ENCODE measurements at places on chromosomes 5 and 9.
A peak's percentile ranks its signal among the peaks of the same experiment; 100 is the strongest.

DNA sequence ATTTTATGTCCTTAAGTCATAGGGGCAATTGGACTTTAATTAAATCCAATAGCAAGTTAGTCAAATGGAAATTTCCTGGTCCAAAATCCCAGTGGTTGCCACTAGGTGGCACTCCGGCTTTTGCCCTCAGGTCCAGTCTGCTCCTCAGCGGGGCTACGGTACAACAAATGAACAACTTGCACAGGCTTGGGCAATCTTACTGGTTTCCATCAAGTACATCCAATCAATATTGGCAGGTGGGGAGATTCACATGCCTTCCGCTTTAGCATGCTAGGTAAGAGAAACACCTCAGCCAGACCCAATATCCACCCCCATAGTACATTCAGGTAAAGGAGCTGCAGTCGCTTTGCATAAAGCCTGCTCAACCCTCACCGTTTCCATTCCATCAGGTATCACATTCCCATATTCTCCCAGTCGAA is 6.3 kb upstream of the MXD3 start:
- DNase-seq: peak; percentile 78

DNA sequence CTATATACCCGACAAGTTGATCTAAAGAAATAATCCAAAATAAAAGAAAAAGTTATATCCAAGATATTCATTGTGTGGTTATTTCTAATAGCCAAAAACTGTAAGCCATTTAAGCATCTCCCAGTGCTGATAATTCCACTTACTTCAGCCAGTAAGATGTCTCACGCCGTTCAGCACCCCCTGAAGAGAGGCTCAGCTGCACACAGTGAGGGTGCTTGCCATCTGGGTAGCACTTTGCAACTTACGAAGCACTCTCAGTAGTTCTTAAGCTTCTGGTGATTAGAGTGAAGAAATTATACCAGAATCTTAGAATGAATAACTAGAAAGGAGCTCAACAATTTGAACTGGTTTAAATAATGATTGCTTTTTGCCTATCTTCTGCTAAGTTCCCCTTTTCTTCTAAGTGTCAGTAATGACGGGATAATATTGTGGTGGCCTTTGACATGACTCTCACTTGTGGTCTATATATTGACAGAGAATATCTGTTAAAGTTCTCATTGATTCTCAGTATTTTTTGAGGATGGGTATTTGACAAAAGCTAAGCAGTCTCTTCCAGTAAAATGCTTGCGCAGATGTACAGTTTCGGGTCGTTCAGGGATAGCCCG is 26.2 kb upstream of the LTC4S start:
- DNase-seq: no peak

DNA sequence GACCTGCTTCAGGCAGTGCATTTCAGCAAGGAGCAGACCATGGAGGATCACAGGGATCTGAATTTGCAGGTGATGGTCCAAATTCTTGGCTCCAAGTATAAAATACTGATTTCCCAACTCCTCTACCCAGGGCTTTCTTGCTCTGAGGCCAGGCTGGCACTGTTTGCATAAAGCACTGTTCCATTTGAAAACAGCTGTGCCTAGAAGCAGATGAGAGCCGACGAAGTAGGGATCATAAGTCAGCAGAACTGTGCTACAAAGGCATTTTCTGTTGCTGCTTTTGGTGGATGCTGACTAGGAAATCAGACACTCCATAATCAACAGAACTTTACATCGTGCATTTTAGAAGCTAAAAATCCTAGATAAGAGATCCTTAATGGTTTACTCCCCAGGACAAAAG is 126.4 kb downstream of the MAT2B start:
- DNase-seq: no peak

GRCh38 chr9:27371382-27371781 is 74.4 kb upstream of the EQTN start:
- no peak for DNase-seq

DNA sequence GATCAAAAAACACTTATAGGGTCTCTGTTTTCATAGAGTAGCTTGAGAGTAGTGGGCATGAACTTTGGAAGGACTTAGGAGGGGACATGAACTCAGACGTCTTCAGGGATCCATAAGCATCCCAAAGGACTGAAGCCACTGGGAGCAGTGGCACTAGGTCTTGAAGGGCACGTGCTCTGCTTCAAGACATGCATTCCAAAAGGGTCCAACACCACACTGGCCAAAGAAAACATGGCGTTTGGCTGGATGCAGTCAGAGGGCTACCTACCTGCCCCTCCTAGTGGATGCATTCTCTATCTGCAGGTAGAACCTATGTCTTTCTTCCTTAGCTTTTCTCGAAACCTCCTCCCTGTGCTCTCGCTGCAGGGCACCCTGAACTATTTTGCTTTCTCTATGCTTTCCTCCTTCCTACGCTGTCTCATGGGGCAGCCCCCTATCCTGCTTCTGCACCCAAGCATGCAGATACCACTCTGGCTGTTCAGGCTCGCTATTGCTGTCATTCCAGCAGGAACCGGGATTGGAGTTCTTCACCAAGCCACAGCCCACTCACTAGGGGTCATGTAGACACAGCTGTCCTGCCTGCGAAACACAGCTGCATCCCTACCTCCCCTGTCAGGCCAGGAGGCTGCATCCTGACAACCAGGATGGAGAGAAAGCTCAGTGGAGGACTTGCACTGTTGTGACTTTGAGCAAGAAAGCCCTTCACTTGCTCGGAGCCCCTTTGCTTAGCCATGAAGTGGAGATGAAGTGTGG is 11.9 kb downstream of the FAM240B start:
- DNase-seq: no peak

DNA sequence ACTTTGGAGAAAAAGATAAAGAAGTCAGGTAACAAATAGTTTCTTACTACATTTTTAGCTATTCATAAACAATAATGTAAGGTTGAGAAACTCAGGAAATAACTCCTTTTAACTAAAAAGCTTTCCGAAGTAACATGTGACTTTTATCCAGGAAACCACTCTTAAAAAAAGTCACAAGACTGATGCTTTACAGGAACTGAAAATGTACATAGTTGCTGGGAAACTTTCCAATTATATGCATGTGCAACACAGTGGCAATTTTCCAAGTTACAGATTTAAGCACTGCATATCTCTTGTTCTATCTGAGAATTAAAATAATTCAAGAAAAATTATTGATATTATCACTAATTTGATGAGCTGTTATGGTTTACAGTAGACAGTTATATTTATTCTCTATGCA is 105.2 kb downstream of the CDH10 start:
- no peak for DNase-seq

DNA sequence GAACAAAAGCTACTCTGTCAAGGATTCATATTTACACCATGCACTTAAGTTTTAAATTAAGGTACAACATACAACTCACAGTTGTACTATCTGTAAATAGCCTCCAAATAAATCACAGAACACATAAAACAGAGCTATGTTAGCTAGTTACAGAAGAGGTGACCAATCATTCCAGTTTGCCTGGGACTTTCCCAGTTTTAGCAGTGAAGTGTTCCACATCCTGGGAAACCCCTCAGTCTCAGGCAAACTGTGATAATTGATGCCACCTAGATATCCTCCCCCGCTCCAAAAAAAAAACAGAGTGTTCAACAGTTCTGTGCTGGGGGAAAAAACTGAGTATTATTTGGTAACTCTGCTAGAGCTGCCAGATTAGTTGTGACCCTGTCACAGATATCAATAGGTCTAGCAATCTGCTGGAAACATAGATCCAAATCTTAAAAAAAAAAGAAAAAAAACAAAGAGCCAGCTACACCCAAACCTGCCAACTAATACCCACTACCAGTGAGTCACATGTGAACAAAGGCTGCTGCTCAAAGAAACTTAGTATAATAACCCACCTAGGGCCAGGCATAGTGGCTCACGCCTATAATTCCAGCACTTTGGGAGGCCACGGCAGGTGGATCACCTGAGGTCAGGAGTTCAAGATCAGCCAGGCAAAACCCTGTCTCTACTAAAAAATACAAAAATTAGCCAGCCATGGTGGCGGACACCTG is 5.7 kb downstream of the TBCA start:
- DNase-seq: no peak

GRCh38 chr9:108654566-108654965 is 201.2 kb downstream of the ACTL7B start:
- no peak for DNase-seq

GRCh38 chr5:79857714-79858409 is 133.2 kb downstream of the MTX3 start:
- peak; percentile 81 for DNase-seq

DNA sequence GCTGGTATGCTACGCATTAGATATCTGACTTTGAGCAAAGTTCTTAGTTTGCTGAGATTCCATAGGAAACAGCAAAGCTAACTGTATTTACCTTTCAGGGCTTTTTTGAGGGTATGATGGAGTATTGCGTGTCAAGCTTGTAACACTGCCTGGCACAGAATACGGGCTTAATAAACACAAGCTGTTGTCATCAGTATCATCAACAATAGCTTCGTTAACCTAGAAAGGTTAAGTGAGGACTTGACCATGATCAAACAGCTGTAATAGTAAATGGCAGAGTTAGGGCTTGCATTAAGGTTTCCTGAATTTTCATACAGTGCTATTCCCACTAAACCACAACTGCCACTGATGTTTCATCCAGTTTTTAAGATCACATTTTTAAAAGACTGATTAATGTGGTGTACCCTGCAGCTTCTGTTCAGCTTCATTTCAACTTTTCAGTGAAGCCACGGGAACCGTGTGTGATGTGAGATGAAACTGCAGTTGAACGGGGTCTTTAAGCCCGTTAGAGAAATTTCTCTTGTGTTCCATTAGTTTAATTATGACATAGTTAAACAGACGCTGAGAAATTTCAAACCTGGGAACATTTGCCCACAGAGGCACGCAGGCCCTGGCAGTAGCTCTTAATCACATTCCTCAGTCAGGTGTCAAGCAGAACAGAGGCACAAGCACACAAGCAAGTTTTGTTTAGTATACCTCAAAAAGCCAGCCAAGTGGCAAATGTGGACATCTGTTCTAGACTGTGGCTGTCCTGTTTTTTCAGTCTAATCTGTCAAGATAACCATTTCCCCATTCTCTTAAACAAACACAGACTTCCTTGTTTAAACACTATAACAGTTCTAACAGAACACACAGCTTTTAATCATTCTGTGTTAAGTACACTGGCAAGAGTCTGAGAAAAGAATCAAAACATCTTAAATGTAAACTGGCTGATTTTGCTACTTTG is 147.1 kb downstream of the ZNF608 start:
- no peak for DNase-seq

DNA sequence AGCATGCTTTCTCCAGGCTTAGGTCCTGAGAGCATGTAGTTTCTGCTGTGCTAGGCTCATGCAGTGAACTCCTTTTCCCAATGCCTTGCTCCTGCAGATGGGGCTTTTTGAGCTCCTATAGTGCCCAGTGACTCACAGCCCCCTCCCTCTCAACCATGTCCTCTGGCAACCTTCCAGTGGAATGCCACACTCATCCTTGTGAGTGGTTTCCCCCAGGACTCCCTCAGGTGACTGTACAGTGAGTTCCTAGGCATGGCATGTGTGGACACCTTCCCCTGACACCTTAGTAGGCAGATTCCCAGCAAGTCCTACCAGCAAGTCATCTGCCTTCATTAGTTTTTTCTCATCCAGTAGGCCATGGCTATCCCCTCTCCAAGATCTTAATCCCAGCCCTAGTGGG is 72.4 kb upstream of the CXCL14 start:
- no peak for DNase-seq

GRCh38 chr5:9160747-9161146 is 385.1 kb downstream of the SEMA5A start:
- DNase-seq: no peak

- DNase-seq: no peak
Observed at GRCh38 chr5:1755321-1755949, 44.2 kb downstream of the MRPL36 start.

- DNase-seq: no peak
Observed at GRCh38 chr9:36530224-36530623, 42.5 kb upstream of the MELK start.

GRCh38 chr5:172637110-172637580 is 3.9 kb upstream of the NEURL1B start:
- DNase-seq: no peak

GRCh38 chr9:93431539-93432105 is 19.9 kb upstream of the FAM120A start:
- peak; percentile 19 for DNase-seq

- no peak for DNase-seq
Observed at GRCh38 chr9:104765138-104765537, 1.2 kb downstream of the NIPSNAP3B start.

DNA sequence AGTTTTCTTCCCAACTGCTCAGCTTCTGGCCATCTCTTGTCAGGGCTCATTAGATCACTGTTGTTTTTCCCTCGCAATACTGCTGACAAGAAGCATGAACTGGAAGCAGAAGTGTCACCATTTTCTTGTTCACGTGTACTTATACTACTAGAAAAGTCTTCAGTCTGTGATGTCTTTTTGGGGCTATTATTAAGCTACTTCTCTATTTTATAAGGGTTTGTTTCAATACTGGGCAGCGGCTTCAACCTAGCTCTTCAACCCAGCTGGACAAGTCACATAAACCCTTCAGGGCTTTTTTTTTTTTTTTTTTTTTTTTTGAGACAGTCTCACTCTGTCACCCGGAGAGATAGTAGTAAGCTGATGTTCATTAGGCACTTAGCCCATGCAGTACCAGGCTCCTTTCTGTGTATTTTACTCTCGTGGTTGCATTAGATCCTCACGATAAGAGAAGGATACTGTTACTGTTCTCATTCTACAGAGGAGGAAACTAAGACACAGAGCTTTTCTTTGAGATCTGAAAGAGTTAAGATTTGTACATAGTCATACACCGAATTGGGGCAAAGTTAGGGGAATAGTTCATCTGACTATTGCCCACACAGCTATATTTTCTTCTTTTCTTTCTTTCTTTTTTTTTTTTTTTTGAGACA is 20.5 kb downstream of the RAPGEF1 start:
- no peak for DNase-seq

- DNase-seq: no peak
Observed at GRCh38 chr5:134227259-134227658, 1.4 kb upstream of the PPP2CA start.

DNA sequence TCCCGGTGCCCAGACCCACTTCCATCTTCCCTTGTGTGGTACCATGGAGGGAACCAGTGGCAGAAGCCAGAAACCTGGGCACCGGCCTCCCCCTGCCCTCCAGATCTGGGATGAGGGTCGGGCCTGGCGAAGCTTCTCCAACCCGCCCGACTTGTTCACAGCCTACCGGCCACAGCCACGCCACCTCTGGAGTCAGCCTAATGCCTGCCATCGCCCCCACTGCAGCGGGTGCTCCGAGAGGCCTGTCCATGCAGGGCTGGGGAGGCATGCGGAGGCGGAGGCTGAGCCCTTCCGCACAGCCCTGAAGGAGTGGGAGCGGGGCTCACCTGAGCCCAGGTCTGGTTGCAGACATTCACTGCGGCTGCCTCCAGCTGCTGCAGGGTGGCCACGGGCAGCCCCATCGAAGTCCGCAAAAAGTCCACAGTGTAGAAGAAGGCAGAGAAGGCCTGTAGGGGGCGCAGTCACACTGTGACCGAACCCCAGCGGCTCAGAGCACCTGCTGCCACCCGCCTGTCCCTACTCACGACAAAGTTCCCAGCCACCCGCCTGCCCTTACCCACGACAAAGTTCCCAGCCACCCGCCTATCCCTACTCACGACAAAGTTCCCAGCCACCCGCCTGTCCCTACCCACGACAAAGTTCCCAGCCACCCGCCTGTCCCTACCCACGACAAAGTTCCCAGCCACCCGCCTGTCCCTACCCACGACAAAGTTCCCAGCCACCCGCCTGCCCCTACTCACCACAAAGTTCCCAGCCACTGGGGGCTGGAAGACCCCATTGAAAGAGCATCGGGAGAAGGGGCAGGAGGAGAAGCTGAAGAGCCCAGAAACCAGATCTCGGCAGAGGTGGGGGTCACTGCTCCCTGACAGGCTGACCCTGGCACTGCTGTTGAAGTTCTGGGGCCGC is 3.8 kb upstream of the NPDC1 start:
- DNase-seq: peak; percentile 77

GRCh38 chr5:103109277-103109676 is 10.7 kb downstream of the GIN1 start:
- no peak for DNase-seq

Data from endothelial cell (in vitro differentiated cells).